ENCODE measurements at places on chromosomes 1 and 21.

DNA sequence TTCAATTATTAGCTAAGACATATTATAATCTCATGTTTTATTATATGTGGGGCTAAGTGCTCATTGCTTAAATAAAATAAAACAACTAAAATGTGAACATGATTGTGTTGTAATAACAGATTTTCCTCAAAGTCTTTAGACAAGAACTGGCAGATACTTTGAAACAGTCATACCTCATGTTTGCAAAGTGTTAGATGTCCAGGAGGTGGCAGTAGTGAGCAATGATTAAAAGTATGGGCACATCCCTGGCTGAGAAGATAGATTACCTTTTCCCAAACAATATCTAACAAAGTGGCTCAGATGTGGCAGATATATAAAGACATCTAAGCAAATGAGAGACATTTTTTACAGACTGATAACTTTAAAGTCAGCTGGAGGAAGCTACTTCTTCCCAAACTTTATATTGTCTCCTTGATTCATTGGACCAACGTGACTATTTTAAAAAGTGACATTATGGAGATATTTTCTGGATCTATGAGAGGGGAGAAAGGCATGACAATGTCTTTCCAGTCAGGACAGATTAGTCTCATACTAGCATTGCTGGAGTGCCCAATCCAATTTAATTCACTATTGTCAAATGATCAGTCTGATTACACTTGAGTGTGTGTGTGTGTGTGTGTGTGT is 269.8 kb downstream of the S1PR1 start:
- peak; percentile 32 for DNase-seq

GRCh38 chr1:164563721-164564360 is 4.9 kb downstream of the PBX1 start:
- no peak for DNase-seq

DNA sequence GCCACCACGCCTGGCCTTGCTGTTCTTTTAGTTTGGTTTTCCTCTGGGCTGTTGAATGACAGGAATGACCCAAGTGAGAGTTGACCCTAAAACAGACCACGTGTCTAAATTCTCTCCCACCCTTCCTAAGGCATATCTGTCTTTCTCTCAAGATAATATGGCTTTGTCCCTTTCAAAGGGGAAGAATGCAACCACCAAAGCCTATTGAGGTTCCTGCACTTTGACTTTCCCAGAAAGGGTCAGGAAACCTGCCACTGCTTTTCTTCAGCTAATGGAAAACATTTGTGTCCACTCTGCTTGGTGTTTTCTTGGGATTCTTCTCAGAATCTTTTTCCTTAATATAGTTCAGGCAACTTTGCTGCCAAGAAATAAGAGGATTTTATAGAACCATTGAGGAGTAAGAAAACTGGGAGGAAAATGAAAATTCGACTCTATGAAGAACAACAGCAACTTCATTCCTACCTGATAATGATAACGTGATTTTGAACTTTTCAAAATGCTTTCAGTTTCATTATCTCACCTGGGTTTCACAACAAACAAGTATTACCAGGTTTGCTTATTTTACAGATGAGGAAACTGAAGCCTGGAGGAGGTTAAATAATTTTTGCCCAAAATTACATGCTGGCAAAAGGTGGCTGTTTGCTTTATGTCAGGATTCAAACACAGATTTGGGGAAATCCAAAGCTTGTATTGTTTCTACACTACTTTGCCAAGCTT is 6.9 kb downstream of the PLPP3 start:
- no peak for DNase-seq

DNA sequence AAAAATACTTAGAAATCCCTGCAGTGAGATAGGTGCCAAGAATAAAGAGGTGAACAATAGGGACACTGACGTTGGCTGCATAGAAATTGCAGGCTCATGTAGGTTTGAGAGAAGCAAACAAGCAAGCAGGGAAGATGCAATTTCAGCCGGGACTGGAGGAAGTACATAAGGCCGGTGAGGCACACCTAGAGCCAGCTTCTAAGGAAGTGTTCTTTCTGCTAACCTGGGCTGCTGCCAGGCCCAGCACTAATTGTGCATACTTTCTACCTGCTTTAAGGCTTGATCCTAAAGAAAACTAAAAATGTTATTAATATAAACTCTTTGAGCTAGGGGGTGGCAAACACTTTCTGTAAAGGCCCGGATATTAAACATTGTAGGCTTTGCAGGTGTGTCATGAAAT is 71.0 kb downstream of the LMO4 start:
- no peak for DNase-seq

- DNase-seq: no peak
Observed at GRCh38 chr1:154779551-154780189, 90.4 kb downstream of the KCNN3 start.

DNA sequence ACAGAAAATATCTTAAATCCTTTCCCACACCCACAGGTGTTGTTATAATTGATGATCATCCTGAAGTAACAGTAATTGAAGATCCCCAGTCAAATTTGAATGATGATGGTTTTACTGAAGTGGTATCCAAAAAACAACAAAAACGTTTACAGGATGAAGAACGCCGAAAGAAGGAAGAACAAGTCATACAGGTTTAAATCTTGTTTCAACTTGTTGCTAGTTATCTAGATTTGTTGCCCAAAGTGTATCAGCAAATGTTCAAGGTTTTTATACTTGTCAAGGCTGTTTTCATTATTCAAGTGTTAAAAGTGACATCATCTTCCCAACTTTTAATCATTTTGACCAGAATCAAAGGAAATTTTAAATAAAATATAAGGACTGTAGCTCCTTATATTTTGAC is 64.7 kb downstream of the PRRC2C start:
- DNase-seq: no peak

DNA sequence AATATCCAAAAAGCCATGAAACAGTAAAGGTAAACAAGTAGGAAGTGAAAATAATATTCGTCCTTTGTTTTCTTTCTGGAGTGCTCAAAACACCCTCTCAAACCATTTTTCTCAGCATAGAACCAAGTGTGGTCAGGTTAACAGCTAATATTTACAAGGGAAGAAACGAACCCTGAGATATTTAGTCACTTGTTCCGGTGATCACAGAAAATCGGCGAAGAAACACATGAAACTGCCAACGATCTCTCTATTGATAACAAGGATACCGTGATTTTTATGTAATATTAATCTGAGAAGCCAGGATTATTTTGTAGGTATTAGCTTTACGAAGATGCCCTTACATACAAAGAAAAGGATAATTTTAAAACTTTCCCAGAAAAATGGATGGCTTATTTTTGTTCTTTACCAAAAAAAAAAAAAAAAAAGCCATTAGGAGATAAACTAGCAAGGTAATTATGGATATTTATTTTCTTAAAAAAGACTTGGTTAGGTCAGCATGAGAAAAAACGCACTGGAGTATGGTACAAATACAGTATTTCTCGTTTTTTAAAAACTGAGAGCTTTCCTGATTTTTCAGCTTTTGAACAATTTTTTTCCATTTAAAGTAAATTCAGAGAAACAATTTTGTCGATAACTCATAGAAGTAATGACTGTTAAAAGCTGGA is 107.3 kb upstream of the HNRNPU start:
- DNase-seq: no peak

DNA sequence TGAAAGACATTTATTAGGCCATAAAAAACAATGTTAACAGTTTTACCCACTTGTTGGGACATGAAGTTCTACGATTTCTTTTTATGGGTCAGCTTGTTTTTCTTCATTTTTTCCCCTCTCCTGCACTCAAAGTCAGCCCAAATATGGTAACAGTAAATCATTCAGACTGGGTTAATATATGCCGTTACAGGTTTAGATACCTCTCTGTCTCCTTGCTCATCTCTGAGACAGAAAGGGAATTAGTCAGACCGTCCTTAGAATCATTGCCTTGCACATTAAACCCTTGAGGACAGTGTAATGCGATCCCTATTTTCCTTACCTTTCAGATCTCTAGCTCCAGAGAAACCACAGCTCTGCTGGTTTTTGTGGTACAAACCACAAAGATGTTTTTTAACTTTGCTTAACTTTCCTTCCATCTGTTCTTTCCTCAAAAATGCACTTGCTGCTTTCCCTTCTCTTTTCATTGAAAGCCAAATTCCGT is 613.3 kb downstream of the PLPP3 start:
- DNase-seq: no peak

GRCh38 chr1:177185209-177185608 is 14.5 kb downstream of the BRINP2 start:
- no peak for DNase-seq

- DNase-seq: no peak
Observed at GRCh38 chr1:214525535-214526019, 25.8 kb downstream of the PTPN14 start.

GRCh38 chr1:943545-944340 is 15.3 kb downstream of the NOC2L start:
- DNase-seq: no peak

DNA sequence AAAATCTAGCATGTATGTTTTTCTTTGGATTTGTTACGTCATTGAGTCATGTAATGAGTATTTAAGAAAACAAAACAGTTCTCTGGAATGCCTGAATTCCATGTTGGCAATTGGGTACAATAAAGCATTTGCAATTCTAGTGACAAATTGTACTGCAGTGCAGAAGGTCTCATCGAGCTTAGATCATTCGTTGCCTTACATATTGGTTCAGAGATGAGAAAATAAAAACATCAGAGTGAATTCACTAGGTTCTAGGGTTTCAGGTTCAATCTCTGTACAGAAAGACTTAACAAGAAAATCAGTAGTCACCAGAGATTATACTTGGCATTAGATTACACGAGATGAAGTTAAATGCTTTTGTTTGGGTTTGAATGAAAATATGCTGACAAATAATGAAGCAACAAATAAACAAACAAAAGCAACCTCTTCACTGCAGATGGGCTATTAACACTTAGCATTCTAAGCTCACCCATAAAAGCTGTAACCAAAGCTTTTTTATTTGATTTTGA is 124.7 kb downstream of the RYR2 start:
- no peak for DNase-seq

DNA sequence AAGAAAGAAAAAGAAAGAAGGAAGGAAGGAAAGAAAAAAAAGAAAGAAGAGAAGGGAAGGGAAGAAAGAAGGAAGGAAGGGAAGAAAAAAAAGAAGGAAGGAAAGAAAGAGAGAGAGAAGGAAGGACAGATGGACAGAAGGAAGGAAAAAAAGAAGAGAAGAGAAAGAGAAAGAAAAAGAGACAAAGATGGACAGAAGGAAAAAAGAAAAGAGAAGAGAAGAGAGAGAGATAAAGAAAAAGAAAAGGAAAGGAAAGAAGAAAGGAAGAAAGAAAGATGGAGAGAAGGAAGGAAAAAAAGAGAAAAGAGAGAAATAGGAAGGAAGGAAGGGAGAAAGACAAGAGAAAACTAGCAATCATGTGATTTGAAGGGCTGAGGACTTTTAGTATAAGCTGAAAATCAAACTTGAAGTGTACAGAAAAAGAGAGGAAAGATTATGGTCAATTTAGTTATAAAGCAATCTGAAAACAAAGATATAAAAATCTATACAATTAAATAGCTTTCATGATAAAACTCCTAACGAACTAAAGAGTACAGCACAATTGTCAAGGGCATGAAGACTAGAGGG is 115.3 kb downstream of the LTN1 start:
- DNase-seq: no peak

GRCh38 chr1:203299169-203299568 is 6.2 kb upstream of the BTG2 start:
- no peak for DNase-seq

- DNase-seq: no peak
Observed at GRCh38 chr1:115719285-115719684, 49.2 kb downstream of the CASQ2 start.

DNA sequence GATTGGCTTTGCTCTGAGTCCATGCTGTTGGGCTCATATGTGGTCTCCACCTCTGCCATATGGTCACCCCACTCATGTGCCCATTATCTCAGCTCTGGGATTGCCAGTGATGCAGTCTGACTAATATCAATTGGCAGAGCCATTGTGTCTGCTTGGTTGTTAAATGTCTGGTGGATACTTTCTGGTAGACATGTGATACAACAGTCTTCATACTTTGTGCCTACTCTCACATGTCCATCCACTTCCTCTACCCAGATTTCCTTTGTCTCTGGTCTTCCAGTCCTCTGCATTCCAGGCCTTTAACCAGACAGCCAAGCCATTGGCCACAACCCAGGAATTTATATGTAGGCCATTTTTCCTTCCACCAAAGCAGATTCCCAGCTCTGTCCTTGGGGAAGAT is 30.8 kb upstream of the DIPK1A start:
- no peak for DNase-seq

DNA sequence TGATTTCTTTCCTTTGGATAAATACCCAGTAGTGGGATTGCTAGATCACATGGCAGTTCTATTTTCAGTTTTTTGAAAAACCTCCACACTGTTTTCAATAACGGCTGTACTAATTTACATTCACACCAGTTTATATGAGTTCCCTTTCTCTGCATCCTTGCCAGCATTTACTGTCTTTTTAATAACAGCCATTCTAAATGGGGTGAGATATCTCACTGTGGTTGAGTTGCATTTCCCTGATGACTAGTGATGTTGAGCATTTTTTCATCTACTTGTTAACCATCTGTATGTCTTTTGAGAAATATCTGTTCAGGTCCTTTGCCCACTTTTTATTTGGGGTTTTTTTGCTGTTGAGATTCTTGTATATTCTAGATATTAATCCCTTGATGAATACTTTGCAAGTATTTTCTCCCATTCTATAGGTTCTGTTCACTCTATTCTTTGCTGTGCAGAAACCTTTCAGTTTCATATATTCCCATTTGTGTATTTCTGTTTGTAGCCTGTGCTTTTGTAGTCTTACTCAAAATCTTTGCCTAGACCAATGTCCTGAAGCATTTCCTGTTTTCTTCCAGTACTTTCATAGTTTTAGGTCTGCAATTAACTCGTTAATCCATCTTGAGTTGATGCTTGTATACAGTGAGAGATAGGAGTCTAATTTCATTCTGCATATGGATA is 7.3 kb downstream of the HENMT1 start:
- DNase-seq: no peak

DNA sequence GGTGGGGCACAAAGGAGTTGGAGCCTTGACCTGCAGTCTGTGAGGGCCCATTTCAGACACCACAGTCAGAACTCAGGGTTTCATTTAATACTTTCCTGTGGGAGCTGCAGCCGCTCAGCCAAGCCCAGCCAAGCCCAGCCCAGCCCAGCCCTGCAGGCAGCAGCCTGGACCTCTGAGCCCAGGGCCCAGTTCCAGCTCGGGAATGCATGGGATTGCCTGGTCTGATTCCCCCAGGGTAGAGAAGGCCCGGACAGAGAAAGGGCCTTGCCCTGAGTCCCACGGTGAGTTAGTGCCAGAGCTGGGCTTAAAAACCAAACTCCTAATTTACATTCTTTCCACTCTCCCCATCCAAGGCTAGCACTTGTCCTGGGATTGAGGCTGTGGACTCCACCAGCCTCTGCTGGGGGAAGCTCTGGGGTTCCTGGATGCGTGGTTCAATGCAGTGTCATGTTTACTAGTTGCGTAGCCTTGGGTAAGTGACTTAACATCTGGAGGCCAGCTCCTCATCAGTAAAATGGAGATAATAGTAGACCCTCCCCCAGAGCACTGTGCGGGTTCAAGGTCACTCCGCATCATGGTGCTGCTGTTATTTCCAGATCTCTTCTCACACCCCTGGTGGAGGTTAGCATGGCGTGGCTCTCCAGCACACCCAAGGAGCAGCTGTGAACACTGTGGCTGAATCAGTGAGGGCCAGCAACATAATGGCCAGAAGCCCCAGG is 29.2 kb upstream of the PKP1 start:
- no peak for DNase-seq

GRCh38 chr1:209443975-209444651 is 139.4 kb upstream of the CAMK1G start:
- no peak for DNase-seq

All from effector CD4-positive, alpha-beta T cell (primary cell).